Psoas muscle (tissue), 8 donors: ENCODE measurements at places on chromosomes 11 and 22. TPM values are rescaled to one million over a fixed set of nuclear protein-coding genes. Genes with fewer than 3 reads are reported as not detected.

- DNase-seq = no peak
Measured at GRCh38 chr11:68009391-68010089, 587 bp upstream of the ALDH3B1 start.

The OR51E1 gene
- 0.66 TPM for total RNA-seq

DNA sequence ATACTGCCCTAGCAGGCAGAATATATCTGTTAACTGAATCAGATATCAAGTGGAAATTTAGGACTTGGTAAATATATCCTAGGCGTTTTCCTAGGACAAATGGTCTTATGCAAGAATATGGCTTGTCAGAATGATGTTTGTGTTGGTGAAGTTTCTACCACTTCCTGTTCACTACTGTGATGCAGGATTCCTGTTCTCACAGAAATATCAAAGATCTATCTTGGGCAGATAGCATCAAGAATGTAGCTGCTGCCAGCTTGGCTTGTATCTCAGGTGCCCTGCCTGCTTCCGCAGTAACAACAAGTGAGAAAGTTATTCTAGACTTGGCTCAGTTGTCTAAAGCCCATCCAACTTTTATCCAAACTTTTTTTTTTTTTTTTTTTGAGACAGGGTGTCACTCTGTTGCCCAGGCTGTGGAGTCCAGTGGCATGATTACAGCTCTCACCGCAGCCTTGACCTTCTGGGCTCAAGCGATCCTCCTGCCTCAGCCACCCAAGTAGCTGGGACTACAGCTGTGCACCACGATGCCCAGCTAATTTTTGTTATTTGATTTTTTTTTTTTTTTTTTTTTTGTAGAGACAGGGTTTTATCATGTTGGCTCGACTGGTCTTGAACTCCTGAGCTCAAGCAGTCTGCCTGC is 61.3 kb downstream of the PPME1 start:
- no peak for DNase-seq

The CCDC87 gene
- 0.36 TPM for total RNA-seq

The JHY gene
- total RNA-seq = 0.15 TPM

GRCh38 chr11:87114093-87114492 is 76.4 kb downstream of the TMEM135 start:
- DNase-seq = no peak

DNA sequence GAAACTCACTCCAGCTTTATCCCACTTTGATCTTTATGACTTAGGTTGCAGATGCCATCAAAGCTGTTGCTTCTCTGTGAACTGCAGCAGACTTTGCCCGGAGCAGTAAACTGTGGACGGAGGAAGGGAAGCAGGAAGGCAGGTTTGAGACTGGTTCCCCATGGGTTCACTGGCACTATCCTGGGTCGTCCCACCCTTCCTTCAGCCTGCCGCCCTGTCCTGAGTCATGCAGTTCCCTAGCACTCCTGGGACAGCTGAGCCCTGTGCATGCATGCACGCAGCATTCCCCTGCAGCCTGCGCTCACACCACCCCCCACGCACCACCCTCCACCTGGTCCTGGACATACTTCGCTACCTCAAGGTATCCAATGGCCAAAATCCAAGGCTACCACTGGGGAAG is 23.5 kb upstream of the P2RY2 start:
- no peak for DNase-seq

The OR52I2 gene
- total RNA-seq = not detected

DNA sequence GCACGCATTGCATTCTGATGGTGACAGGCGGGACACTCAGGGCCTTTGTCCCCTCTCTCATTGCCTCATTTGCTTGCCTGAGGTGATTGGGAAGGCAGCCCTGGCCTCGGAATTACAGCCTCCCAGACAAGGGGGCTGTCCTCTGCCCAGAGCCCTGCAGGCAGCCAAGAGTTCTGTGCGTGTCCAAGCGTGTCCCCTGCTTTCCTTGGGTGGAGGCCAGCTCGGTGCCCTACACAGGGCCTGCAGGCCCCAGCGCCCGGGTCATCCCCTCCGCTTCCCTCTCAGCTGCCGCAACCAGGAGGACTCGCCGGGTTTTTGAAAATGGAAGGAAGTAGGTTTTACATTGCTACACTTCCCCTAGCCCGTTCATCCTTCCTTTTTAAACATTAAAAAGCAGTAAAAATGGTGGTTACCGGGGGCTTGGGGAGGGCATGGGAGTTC is 1.9 kb downstream of the GRAMD4 start:
- DNase-seq = peak; percentile 58

- peak; percentile 92 for DNase-seq
Measured at GRCh38 chr11:46290598-46291309, 13.3 kb downstream of the CREB3L1 start.

The SSTR3 gene
- not detected for total RNA-seq

- DNase-seq = no peak
Measured at GRCh38 chr11:31714840-31715239, 96.3 kb downstream of the PAX6 start.

DNA sequence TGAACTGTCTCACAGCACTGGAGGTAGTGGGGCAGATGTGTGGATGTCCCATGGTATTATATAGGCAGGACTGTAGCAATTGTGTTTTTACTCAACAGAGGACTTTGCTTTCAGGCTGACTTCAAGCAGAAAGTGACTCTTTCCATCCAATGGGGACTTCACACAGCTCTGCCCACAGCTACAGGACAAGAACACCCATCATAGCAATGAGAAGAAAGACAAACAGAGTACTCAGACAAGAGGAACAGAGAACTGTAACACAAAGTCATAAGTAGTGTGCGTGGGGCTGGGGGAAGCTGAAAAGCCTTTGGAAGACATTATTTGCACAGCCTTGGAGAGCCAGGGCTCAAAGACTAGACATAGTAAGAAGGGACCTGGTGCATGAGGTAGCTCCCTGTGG is 70.3 kb downstream of the CCDC81 start:
- no peak for DNase-seq

The MYOD1 gene
- 64.6 TPM for total RNA-seq

The AIFM3 gene
- total RNA-seq = 0.74 TPM

- peak; percentile 93 for DNase-seq
Measured at GRCh38 chr11:18698341-18699268, at the start of gene TMEM86A. Gene TMEM86A (plus strand): TSS chr11:18698779. CDS start chr11:18698887, 108 bp downstream.

GRCh38 chr11:83024270-83024854 is 47.3 kb downstream of the RAB30 start:
- DNase-seq = no peak

- no peak for DNase-seq
Measured at GRCh38 chr11:87840786-87841185, 334.5 kb downstream of the RAB38 start.

DNA sequence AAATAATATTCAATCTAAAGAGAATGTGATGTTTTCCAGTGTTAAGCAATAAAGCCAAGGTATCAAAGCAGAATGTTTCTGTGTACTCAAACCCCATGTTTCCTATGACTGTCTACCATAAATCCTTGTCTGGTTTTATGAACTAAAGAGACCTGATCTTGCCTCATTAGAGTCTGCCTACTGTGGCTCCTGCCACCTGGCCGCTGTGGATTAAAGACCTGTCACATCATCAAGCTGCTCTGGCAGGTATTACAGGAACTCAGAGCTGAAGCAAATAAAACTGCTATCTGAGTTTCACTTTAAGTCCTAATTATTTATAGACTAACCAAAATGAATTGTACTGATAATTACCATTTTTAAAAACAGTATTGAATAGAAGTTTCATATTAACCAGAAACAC is 207.8 kb upstream of the CCDC90B start:
- no peak for DNase-seq

The TRIM6 gene
- total RNA-seq = 0.77 TPM

- DNase-seq = peak; percentile 43
Measured at GRCh38 chr22:44640618-44641155, 61.3 kb upstream of the PRR5 start.

DNA sequence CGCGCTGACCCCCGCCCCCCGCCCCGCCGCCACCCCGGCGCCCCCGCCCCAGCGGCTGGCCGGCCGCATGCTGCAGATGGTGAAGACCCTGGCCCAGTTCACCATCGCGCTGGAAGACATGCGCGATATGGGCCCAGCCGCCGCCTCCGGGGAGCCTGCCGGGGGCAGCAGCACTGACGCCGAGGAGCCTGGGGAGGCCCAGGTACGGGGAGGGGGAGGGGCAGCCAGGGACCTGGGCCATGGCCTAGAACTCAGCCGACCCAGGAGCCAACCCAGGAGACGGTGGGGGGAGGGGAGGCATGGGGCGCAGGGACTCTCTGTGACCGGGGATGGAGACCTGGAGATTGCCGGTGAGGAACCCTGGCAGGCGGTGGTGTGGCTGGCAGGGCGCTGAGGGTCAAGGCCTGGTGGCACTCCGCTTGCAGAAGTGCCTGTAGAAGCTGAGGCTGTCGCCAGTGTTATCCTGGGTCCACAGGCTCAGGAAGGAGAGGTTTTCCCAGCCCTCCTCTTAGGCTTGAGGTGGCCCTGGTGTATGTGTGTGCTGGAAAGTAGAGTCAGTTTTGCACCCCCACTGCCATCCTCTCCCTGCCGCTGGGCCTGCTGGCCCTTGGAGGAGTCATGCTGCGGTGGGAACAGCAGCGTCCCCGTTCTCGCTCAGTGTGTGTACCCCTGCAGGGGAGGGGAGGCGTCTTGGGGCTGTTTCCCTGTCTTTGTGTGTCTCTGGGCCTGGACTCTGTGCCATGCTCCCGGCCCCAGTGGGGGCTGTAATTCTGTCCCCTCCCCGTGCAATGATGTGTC is 32.9 kb upstream of the RELT start:
- DNase-seq = no peak

GRCh38 chr11:54930930-54931329 is 224.3 kb downstream of the OR4A5 start:
- no peak for DNase-seq

- DNase-seq = peak; percentile 70
Measured at GRCh38 chr11:1401656-1402221, 12.0 kb downstream of the BRSK2 start.

The OR51I1 gene
- total RNA-seq = not detected

The DNAJB7 gene
- not detected for total RNA-seq

The VWA5A gene
- total RNA-seq = 5.3 TPM

The KCTD14 gene
- total RNA-seq = not detected

DNA sequence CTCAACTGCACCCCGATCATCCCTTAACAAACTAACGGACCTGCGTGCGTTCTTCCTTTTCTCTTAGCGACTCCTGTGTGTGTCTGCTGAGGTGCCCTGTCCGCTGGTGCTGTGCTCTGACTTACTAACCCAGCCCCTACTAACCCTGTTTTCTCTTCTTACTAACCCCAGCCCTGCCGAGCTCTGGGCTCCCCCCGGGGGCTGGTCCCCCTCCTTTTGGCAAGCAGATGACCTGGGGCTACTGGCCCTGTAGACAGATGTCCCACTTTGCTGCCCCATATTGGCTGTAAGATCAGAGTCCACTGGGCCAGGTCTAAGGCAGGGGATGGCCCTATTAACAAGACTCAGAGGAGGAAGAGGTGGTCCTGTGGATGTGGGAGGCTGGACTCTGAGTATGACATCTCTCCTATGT is 14.7 kb downstream of the MIAT start:
- no peak for DNase-seq

The CDHR5 gene
- 0.20 TPM for total RNA-seq

DNA sequence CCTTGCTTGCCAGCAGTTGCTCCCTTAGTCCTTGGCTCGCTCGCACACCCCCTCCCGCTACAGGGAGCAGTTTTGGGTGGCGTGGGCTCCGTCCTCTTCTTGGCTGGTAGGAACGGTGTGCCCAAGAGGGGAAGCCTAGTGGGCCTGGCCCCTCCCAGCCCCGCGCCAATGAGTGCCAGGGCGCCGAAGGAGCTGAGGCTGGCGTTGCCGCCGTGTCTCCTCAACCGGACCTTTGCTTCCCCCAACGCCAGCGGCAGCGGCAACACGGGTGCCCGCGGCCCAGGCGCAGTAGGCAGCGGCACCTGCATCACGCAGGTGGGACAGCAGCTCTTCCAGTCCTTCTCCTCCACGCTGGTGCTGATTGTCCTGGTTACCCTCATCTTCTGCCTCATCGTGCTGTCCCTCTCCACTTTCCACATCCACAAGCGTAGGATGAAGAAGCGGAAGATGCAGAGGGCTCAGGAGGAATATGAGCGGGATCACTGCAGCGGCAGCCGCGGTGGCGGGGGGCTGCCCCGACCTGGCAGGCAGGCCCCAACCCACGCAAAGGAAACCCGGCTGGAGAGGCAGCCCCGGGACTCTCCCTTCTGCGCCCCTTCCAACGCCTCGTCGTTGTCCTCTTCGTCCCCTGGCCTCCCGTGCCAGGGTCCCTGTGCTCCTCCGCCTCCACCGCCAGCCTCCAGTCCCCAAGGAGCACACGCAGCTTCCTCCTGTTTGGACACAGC is 1.6 kb downstream of the C11orf87 start:
- peak; percentile 46 for DNase-seq

GRCh38 chr22:27438271-27438980 is 363.1 kb downstream of the MN1 start:
- DNase-seq = no peak

DNA sequence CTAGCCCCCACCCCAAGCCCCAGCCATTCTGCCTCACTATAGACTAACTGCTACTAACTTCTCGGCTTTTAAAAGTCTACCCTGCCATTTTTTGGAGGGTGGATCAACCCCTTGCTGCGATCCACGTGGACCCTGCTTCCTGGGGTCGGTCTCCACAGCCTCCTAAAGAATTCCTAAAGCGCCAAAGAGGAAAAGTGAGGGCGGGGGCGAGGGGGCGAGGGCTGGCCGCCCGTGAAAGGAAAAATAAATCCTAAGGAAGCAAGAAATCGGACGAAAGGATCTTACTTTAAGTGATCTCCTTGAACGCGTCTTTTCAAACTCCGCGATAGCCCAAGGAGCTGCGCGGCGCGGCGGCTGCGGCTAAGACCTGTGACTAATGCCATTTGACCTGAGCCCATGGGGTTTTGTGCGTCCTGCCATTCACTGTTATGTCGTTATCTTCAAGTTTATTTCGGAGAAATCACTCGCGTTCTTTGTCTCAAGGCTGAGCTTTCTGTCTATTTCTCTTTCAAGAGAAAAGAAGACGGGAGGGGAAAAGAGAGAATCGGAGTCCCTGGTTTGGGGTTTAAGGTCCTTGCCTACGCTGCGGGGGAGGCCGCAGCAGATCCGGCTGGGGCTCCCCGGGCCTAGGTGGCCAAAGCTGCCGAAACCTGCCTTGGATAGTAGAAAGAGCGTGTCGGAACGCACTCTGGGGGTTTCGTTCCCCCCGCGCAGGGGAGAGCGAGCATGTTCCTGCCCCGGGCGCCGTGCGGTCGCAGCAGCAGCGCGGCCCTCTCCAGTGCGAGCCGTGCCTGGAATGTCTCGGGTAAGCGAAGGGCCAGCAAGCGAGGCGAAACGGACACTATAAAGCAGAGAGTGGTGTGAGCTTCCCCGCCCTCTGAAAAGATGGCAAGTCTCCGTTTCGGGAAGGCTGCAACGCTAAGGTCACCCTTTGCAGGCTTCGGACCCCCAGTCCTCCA is 2.8 kb upstream of the DBX1 start:
- DNase-seq = no peak

GRCh38 chr11:70477176-70477575 is 78.8 kb downstream of the CTTN start:
- DNase-seq = no peak

The TMEM121B gene
- total RNA-seq = 0.54 TPM

GRCh38 chr11:46981436-46981835 is 44.9 kb downstream of the CSTPP1 start:
- no peak for DNase-seq
